H54 (cell line): ENCODE measurements at places on chromosomes 6 and 20.
A peak's percentile ranks its signal among the peaks of the same experiment; 100 is the strongest.

GRCh38 chr6:169969372-169970099 lies 218.1 kb downstream of the ERMARD start:
- no peak for DNase-seq

- peak; percentile 50 for DNase-seq
Measured at GRCh38 chr6:43013097-43013842, 476 bp downstream of the MEA1 start.

GRCh38 chr20:38296433-38296832 lies 7.5 kb upstream of the BPI start:
- no peak for DNase-seq

DNA sequence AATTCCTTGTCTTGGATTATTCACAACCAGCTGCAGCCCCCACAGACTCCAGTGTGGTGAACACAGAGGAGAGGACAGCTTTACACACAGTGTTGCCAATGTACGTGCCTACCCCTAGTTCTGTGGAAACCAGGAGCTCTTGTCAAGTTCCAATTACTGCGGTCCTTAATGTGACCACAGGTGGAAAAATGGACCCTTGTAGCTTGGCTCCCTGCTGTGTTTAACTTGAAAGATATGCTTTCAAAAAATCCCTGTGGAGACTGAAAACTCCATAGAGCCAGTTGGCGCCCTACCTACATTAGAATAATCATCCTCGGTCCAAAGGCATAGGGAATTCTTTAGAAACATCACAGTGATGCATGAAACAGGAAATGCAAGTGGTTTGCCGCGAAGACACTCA lies 118.3 kb upstream of the SLC22A23 start:
- DNase-seq = no peak

DNA sequence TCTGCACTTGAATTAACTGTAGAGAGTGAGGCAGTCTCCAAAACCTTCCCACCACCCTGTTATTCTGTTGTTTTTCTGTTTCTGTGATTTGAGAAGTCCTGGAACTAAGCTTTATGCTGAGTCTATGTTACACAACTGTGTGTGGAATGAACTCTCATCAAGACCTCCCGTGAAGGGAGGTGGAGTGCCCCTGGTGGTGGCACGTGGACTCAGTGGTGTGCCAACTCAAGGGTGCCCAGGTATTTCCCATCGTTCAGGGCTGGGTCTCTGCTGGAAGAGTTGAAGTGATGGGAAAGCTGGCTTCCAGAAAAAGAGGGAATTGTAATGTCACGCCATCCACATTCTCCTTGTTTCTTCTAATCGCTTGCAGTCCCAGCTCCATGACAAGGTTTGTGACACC lies 374.2 kb downstream of the SMOC2 start:
- no peak for DNase-seq

DNA sequence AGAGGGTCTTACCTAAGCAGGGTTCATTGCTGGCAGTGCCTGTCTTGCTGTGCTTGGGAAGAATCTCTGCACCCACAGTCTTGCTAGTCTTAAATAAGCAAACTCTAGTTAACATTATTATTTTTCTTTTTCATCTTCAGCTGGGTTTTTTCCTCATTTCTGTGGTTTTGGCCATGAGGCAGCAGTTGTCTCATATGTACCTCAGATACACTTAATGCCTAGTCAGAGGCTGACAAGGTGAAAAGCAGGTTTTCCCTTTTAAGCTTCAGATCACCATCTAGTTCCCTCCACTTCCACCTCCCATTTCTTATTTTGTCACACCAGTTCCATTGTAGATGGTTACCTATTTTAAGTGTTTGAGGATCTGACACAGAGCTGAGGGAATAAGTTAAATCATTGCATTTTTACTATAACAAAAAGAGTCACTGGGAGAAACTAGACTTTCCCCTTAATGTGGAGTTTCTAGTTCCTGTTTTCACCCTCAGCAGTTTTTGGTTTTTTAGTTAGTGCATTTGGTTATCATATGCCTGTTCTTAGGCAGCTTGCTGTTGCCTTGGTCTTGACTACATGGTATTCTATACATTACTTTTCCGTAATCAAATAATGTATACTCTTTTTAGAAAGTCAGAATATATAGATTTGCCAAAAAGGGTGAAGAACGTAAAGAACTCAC lies 46.0 kb downstream of the AFDN start:
- DNase-seq = no peak

- no peak for DNase-seq
Measured at GRCh38 chr6:136772685-136773472, 19.4 kb downstream of the MAP3K5 start.

DNA sequence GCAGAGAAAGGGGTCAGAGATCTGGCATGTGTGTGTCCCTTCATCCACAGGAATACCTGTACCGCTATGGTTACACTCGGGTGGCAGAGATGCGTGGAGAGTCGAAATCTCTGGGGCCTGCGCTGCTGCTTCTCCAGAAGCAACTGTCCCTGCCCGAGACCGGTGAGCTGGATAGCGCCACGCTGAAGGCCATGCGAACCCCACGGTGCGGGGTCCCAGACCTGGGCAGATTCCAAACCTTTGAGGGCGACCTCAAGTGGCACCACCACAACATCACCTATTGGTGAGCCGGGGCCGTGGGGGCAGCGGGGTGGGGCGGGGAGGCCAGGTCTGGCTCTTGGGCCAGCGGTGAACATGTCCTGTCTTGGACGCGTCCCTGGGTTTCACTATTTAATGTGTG lies 1.1 kb downstream of the MMP9 start:
- DNase-seq = no peak

DNA sequence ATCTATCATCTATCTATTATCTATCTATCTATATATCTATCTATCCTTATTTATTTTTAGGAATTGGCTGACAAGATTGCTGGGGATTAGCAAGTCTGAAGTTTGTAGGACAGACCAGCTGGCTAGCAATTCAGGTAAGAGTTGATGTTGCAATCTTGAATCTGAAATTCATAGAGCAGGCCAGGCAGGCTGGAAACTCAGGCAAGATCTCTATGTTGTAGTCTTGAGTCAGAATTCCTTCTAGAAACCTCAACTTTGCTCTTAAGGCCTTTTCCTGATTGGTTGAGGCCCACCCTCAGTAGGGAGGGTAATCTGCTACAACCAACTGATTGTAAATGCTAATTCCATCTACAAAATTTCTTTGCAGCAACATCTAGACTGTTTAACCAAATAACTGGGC lies 19.2 kb downstream of the MAPK13 start:
- no peak for DNase-seq

DNA sequence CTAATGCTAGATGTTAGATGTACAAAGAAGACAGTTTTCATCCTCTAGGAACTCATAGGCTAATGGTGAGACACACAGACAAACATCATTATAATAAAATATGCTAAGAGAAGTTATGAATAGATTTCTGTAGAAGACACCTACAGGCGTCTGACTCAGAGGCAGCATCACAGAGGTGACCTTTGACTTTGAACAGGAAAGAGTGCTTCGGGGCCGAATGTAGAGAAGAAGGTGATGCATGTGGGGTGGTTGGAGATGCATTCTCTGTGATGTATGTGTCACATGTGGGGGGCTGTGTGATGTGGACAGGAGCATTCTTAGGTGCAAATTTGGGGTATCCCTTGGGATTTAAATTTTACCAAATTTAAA lies 6.8 kb downstream of the GUCA1A start:
- DNase-seq = no peak

DNA sequence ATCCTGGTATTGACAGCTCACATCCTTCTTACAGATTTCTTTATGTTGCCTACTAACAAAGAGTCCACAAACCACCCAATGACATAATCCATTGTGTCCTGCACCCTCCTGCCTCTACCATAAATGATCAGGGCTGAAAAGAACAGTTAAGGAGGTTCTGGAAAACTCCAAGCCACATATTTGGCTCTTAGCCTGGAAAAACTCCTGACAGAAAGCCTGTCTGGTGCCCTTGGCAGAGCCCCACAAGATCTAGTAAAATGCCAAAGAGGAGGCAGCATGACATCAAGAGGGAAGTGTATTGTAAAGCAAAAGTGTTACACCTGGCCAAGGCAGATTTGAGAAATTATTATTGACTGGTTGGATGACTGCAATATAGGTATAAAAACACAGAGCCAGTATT lies 126.4 kb upstream of the VGLL2 start:
- no peak for DNase-seq

DNA sequence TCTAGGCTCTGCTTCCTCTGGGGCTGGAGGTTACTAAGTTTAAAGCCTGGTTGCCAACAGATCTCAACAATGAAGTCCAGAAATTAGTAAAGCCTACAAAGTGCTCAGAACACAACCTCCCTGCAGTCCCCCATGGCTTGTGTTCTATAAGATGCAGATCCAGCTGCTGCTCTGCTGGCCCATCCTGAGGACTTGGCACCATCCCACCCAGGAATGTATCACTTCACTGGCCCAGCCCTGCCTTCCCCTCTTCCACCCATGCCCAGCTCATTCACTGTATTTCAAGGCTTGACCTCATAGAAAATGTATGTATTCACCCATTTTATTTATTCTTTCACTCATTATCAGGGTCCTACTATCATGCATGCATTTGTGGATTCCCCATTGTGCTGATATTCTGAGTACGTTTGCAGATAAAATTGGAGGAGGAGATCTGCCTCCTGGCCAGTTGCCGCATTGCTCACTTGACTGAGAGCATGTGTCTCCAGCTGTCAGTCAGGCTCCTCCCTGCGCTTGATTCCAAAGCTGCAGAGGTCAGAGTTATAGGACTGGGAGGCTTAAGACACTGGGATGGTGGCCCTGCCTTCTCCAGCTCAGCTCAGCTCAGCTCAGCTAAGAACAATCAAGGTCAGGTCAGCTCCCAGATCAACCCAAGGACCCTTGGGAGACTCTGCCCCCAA lies 104.8 kb downstream of the MAFB start:
- no peak for DNase-seq

- no peak for DNase-seq
Measured at GRCh38 chr20:36096435-36096834, 58.1 kb upstream of the EPB41L1 start.

DNA sequence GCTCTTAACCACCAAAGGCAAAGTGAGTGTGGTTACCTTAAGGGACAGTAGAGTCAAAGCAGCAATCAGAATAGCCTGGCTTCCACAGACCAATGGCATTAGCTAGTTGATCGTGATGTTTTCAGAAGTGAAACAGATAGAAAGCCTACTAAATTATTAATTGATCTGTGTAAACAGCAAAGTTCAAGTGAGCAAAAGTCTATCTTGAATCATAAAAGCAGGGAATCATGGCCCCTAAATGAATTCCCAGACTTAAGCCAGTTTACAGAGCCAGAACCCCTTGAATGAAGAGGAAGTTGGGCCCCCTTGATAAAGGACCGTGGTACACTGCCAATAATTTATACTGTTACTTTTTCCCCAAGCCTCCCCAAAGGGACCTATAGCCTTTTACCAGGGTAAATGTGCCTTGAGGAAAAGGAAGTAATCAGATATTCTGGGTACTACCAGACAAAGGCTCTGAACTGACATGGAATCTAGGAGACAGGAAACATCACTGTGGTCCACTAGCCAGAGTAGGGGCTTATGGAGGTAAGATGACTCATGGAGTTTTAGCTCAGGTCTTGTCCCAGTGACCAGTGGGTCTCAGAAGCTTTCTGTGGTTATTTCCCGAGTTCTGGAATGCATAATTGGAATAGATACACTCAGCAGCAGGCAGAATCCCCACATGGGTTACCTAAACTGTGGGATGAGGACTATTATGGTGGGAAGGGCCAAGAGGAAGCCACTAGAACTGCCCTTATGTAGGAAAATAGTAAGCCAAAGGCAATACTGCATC lies 317.5 kb downstream of the CD83 start:
- DNase-seq = no peak

GRCh38 chr6:150301846-150302519 lies 66.8 kb upstream of the IYD start:
- peak; percentile 50 for DNase-seq

DNA sequence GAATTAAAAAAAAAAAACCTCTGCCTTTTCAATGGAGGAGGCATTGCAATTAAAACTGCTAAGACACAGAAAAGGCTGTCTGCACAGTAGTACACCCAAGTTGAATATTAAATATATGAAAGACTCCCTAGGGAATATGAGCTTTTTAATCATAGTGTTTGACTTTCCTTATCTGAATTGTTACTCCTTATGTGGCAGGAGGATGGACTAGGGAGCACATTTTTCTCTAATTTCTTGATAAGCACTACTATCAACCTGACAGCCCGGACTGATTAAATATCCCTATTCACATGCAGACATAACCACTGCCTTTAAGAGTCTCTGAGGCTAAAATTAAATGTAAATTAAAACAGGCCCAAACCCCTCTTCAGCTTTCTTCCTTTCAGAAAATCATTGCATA lies 428.6 kb upstream of the GJE1 start:
- no peak for DNase-seq

DNA sequence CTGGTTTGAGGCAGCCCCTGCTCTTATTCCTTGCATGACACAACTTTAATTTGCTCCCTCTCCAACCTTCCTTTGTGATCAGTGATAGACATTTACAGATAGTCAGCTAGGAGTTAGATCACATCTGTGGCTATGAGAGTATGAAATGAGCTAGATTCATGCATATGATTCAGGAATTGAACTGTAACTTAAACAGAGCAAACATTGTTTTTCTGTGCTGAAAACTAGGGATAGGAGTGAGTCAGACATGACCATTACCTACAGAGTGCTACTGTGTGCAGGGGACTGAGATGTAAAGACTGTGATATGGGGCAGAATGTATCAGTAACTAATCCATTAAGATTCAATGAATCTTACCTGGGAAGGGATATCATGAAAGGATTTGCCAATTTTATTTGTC lies 279.4 kb upstream of the SPTLC3 start:
- DNase-seq = no peak
